ENCODE measurements at places on chromosomes 4 and X.

DNA sequence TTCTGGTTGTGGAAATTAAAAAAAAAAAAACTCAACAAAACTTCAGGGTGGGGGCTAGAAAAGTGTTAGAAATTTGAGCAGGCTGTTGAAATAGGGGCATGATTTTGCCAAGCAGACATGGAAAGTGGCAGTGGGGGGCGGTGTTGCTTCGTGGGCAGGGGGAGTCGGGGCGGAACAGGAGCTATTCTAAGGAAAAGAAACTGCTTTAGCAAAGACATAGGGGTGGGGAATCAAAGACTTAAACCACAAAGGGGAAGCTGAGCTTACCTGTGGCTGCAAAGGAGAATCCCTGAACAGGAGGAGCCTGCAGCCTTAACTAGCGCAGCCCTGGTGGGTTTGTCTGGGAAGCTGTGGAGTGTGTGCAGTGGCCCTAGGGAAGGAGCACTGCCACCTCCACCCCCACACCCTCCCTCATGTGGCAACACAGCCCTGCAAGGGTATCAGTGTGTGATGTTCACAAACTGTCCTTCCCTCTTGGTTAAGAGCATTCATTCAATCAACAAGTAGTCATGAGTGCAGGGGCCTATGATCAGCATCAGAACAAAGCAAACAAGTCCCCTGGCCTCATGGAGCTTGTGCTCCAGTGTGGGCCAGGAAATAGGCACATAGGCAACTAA lies 20.5 kb downstream of the SEL1L3 start:
- DNase-seq: no peak

- no peak for DNase-seq
These were observed 3.6 kb downstream of the ADGRA3 start for GRCh38 chr4:22512306-22512705.

DNA sequence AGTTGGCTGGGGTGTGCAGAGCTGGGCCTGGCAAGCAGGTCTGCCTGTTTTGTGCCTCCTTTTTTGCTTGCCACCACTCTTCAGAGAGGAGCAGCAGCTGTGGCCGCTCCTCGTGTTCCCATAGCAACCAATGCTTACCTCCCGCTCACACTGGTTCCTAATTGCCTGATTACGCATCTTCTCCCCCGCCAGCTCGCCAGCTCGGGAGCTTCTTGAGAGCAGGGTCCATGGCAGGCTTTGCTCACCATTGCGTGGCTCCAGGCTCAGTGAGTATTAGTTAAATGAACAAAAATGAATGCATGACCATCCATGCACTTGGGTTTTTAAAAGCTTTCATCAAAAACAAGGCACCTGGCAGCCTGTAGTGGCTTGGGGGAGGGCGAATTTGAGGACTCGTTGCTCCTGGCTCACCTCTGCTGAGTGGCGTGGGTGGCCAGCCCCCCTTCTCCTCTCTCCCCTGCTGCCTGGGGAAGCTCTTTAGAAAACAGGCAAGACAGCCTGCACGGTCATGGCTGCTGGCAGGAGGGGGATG lies 14.2 kb upstream of the PJA1 start:
- peak; percentile 95 for DNase-seq

DNA sequence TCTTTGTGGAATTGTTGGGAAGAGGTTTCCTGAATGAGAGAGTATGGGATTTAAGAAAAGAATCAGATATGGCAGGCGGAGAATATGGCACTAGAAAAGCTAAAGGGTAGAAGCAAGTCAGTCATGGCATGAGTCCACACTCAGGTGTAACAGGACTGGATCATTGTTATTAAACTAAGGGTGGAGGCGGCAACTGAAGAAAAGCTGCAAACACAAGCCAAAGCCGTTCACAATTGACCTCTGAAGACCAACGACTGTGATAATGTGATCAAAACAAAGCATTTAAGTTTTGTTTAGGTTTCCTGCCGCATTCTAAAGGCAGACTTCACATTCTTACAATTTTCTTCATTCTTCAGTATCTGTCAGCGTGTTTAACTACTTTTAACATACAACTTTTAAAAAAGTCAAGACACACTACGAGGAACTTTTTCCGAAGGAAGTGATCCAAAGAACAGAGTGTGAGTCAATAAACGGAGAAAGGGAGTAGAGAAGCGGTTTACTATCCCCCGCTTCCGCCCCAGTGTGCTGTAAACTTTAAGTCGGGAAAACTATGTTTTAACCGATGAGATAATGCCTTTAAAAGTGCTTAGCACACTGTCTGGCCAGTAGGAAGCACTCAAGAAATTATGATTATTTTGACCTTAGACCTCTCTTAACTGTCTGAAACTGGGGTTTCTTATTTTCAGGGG lies 909 bp upstream of the SLAIN2 start:
- no peak for DNase-seq

- DNase-seq: no peak
These were observed 2.0 kb downstream of the ELK1 start for GRCh38 chrX:47648376-47648775.

- DNase-seq: no peak
These were observed 297.3 kb downstream of the GUCY2F start for GRCh38 chrX:109184506-109185139.

DNA sequence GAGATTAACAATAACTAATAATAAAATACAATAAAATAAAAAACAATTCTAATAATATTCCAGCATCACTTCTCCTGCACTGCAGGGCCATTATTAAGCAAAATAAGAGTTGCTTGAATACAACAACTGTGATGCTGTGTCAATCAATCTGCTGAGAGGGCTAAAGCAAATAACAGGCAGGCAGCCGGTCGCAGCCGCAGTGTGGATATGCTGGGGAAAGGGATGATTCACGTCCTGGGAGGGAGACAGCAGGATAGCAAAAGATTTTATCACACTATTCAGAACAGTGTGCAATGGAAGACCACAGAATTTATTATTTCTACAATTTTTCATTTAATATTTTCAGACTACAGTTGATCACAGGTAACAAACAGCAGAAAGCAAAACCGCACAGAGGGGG lies 76.5 kb upstream of the SMARCAD1 start:
- DNase-seq: no peak

Data from NCI-H1436 (cell line).